ENCODE measurements at places on chromosomes 3 and 15. TPM values are rescaled to one million over a fixed set of nuclear protein-coding genes. Genes with fewer than 3 reads are reported as not detected.

GRCh38 chr3:46935168-46935858 lies 41.2 kb downstream of the CCDC12 start:
- DNase-seq: peak; percentile 92

GRCh38 chr15:34161329-34161963 lies 48.5 kb downstream of the KATNBL1 start:
- DNase-seq: no peak

DNA sequence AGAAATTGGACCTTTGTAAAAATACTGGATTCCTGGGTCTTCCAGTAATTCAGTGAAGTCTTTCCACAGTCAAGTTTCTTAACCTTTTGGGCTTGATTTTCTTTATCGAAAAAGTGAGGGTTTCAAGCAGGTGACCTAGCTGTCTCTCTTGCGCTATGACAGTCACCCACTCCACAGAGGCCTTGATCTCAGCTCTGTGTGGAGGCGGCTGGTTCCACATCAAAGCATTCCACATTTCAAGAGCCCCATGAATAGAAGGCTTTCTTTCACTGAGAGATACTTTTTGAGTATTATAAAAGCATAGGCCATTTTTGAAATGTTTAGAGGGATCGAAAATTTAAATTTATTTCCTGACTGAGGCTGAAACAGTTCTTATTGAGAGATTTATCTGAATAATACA lies 43.9 kb downstream of the GABRA5 start:
- no peak for DNase-seq

DNA sequence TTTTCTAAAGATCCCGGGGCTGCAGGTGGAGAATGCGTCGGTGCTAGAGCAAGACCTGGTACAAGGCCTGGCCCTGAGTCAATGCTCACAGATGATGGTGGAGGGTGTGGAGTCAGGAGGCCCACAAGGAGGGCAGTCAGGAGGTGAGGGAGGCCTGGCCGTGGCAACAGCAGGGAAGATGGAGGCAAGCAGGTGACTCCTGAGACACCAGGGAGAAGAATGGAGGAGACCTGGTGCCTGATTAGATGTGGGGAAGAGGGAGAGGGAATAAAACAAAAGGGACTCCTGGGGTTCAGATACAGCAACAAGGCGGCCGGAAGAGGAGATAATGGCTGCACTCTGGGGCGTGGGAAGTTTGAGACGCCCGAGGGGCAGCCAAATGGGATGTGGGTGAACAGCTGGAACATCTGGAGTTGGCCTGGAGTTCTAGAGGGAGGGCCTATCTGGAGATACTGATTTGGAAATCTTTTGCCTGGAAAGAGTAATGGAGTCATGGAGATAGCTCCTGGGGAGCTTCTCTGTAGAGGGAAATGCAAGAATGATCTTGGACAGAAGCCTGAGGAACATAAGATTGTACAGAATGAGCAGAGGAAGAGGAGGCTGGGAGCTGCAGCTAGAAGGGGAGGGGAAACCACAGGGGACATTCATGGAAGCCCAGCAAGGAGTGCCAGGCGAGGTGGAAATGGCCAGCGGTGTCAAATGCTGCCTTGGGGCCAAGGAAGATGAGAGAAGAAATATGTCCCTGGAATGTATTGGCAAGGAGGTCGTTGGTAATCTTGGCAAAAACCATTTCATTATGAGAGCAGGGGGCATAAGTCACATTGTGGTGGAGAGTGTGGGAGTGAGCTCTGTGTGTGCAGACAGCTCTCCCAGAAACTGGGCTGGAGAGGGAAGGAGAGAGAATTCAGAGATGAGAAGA lies 67.5 kb upstream of the CORO2B start:
- DNase-seq: no peak

GRCh38 chr3:174767406-174767805 lies 91.7 kb upstream of the NAALADL2 start:
- no peak for DNase-seq

CHRM5 gene
- total RNA-seq: not detected

ERICH6 gene
- total RNA-seq: not detected

- DNase-seq: no peak
These were observed 67.6 kb downstream of the DAPK2 start for GRCh38 chr15:63978511-63979261.

DNA sequence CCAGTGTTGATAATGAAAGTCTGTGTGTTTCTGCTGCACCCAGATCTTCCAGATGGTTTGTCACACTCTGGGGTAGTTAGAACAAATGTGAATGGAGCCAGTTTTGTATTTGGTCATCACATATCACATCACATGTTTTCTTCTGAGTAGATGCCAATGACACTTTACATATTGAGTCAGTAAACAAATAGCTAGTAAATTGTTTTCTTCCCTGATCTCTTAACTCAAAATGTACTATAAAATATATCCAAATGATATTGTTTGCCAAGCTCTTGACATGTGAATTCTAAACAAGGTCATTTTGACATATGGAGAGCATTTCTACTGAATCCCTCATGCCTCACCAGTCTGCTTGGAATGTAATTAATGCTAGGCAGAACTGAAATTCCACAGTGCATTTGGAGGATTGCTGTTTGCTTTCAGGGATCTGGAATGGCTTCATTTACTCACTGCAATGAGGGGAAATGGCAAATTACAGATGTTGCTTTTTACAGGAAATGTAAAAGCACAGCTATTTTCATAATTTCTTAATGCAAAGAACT lies 45.0 kb downstream of the PDHB start:
- DNase-seq: no peak

DNA sequence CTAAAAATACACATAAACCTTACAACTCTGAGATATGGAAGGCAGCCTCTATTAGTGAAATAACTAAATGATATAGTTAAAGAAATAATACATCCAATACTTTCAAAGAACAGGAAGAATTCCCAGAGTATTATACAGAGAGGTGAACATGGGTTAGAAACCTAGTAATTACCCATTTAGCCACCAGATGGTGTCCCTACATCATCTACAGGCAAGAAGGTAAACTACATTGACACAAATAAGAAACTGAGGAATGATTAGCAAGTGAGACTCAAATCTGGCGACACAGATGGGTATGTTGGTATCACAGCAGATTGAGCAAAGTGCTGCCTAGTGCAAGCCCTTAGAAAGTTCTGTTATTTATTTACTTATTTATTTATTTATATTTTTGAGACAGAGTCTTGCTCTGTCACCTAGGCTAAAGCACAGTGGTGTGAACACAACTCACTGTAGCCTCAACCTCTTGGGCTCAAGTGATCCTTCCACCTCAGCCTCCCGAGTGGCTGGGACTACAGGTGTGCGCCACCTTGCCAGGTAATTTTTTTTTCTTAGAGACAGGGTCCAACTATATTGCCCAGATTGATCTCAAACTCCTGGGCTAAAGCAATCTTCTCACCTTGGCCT lies 28.2 kb downstream of the NEK4 start:
- DNase-seq: no peak

MYRIP gene
- total RNA-seq: 1.5 TPM

GRCh38 chr3:124439603-124440002 lies 290.6 kb upstream of the UMPS start:
- no peak for DNase-seq

DNA sequence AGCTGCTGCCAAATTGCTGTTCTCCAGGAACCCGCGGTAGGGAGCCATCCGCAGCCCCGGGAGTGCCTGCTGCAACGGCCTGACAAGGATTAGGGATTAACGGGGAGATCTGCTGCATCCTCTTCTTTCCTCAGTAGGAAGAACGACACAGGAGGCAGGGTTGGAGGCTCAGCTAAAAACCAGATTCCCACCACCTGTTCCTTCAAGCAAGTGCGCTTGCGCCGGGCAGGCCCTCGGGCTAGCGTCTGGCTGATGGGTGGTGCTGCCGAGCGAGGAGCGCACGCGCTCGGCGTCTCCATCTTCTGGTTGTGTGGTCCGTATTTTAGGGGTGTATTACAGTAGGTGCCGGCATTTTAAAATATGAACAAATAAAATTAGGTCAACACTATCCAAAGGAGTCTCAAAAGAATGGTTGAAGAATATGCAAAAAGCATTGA lies 25.4 kb upstream of the SLC25A26 start:
- DNase-seq: no peak

PLCB2 gene
- total RNA-seq: 32.4 TPM

GRCh38 chr3:11455956-11456355 lies 183.8 kb downstream of the ATG7 start:
- DNase-seq: no peak

- no peak for DNase-seq
These were observed 21.4 kb downstream of the CALML4 start for GRCh38 chr15:68183616-68184315.

- no peak for DNase-seq
These were observed 630 bp downstream of the CACNA2D2 start for GRCh38 chr3:50502584-50503423.

CPN2 gene
- total RNA-seq: not detected
